Colonic mucosa (tissue), 4 donors: ENCODE measurements at places on chromosomes 3 and 15.

GRCh38 chr3:149592758-149593240, 65.0 kb downstream of the WWTR1 start:
- no peak for DNase-seq

GRCh38 chr3:131630097-131630496, 127.3 kb upstream of the MRPL3 start:
- DNase-seq, result no peak

DNA sequence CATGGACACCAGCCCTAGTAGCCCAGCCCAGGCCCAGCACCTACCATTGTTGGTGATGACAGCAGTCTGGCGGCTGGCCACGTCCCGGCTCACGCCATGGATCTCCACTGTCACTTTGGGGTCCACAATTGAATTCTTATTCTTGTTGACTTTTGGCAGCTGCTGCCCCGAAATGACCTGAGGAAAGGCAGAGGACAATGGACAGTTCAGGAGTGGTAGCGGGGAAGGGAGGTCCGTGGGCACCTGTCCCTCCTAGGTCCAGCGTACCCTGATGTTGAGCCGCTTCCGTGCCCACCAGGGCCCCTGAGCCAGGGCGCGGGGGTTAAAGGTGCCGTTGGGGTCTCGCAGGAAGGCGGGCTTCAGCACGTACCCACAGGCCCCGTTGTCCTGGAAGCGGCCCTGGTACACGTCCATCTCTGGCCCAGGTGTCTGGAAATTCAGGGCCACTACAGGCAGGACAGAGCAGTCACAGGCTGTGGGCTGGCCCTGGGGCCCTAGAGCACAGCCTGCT, 17.7 kb downstream of the VILL start:
- no peak for DNase-seq

DNA sequence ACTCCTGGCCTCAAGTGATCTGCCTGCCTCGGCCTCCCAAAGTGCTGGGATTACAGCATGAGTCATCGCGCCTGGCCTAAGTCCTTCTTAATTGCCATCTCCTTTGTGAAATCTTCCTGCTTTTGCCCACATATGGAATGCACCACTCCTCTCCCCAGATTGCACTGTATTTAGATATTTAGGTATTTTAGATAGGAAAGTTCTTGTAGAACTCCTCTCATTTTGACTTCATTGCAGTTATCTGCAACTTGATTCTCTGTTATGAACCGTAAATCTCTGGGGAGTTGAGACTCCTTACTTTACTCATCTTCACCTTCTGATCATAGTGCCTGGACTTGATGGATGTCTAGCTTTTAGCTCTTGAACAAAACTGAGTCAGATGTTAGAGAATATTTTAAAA, 150.7 kb downstream of the AKAP13 start:
- no peak for DNase-seq

- DNase-seq, result no peak
These were observed 14.8 kb downstream of the KLHL6 start for GRCh38 chr3:183540501-183541234.

DNA sequence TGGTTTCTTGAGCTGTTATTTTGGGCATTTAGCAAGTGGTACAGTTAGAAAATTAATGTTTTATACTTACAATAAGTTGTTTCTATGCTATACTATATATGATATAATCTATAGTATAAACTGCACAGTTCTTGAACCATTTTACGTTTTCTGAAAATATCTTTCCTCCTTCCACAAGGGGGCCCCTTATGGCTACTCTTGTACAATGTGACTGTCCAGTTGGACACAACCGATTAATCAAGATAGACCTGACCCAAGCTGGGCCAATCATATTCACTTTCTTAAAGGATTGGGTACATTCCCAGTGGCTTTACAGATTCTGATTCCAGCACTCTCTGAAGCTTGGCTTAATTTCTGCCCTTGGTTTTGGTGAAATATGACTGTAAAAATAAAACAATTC, 953.4 kb downstream of the AGBL1 start:
- DNase-seq, result no peak

DNA sequence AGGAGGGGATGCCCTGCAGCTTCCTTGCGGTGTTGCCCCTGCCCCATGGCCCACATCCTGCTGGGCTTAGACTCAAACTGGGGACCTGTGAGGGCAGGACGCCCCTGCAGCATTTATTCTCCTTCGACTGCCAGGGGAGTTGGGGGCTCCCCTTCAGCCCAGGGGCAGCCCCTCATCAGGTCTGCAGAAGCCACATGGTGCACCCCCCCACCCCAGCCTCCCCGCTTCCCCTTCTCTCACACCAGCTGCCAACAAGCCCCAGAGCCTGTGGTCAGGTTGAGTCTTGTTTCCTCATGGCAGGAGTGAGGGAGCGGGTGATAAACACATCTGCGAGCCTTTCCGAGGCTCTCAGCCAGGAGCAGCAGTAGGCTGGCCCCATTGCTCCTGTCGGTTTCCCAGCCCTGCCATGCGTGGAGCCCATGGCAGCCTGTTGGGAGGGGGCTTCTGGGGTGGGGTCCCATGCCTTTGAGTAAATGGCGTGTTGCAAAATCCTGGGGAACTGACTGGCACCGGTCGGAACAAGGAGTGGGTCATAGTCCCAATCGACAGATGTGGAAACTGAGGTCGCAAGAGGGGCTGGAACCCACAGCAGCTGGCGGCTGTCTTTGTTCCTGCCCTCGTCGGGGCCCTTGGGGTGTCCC, 27.8 kb downstream of the WNT7A start:
- no peak for DNase-seq

GRCh38 chr15:68278345-68278594, 725 bp downstream of the FEM1B start:
- no peak for DNase-seq
